ENCODE measurements at places on chromosomes 13 and 19.

GRCh38 chr13:23999424-23999823 is 102.1 kb upstream of the C1QTNF9B start:
- no peak for DNase-seq

GRCh38 chr19:50325310-50326100 is 3.7 kb downstream of the KCNC3 start:
- peak; percentile 30 for DNase-seq

- peak; percentile 59 for DNase-seq
Observed at GRCh38 chr13:45807520-45808099, 43.9 kb downstream of the SIAH3 start.

- DNase-seq = no peak
Observed at GRCh38 chr19:48648134-48648533, 2.1 kb upstream of the CA11 start.

DNA sequence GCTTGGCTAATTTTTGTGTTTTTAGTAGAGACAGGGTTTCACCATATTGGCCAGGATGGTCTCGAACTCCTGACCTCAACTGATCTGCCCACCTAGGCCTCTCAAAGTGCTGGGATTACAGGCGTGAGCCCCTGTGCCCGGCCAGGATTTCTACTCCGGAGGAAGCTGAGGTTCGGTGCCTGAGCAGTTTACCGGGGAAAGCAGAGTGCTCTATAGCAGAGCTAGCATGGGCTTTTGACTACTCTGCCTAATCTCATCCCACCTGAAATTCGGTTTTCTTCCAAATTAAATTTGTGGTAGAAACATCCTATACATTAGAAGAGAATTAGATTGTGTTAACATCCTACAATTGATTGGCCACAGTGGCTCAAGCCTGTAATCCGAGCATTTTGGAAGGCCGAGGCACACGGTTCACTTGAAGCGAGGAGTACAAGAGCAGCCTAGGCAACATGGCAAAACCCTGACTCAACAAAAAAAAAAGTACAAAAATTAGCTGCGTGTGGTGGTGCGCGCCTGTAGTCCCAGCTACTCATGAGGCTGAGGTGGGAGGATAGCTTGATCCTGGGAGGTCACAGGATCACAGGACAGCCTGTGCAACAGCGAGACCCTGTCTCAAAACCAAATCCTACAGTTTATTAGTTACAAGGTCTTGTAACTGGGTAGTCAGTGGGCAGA is 1.6 kb downstream of the RPL13A start:
- DNase-seq = no peak

DNA sequence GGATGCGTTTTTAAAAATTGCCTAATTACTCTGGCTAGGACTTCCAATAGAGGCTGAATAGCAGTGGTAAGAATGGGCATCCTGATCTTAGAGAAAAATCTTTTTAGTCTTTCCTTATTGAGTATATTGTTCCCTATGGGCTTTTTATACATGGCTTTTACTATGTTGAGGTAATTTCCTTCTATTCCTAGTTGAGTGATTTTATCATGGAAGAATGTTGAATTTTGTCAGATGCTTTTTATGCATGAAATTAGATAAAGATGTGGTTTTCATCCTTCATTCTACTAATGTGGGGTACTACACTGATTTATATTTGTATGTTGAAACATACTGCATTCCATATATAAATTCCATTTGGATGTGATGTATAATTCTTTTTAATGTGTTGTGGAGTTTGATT is 2673.8 kb downstream of the PCDH9 start:
- DNase-seq = peak; percentile 94

- no peak for DNase-seq
Observed at GRCh38 chr13:94188201-94188854, 291.2 kb downstream of the DCT start.

DNA sequence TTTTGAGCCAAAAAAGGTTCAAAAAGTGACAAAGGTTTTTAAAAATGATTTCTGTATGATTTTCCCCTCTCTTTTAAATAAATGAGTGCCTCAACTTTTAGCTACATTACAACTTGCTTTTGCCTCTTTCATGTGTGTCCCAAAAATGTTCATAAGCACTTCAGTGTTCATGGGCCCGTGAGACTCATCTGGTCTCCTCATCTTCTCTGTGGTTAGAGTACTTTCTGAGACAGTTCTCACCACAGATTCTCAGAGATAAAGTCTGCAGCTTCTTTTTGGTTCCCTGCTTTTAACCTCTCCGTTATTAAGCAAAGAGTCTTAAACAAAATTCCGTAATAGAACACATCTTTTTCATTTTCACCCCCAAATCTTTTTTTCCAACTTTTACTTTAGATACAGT is 156.9 kb downstream of the DLEU7 start:
- no peak for DNase-seq

GRCh38 chr13:99034333-99035085 is 56.6 kb upstream of the DOCK9 start:
- DNase-seq = no peak

DNA sequence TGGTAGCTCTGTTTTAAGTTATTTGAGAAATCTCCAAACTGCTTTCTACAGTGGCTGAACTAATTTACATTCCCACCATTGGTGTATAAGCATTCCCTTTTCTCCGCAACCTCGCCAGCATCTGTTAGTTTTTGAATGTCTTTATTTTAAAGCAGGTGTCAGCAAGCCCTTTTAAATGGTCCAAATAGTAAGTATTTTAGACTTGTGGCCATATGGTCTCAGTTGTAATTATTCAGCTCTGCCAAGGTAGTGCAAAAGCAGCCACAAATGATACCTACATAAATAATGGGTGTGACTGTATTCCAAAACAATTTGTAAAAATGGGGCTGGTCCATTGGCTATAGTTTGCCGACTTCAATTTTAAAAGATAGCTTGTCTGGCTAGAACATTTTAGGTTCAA is 58.7 kb upstream of the TMTC4 start:
- DNase-seq = no peak

DNA sequence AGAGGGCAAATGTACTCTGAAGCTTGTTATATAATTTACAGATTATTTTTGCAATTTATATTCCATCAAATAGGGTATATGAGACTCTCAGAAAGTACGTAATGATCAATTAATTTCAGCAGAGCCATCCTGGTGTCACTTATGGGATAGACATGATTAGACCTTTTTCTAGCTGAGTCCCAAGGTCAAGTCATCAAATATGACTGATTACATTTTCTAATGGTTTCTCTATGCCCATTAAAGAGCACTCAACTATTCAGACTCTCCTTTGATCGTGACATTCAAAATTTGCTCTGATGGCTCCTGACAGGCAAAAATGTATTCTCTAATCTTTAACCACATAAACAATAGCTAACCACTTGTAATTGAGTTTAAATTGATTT is 469.2 kb downstream of the COG6 start:
- DNase-seq = no peak

DNA sequence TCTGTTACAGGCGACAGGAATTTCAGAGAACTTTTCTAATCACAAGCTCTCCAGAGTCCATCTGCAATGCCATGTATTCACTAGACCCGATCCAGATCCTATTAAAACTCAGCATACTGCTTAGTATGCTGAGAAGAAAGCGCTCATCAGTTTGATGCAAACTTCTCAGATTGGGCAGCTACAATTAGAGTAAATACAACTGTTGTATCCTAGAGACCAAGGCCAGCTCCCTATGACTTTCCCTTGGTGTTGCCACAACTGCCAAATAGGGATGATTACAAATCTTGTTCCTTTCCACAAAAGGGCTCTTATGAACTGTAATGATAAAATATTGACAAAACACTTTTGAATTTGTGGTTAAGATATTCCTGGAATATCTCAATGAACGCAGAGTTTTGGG is 191.2 kb downstream of the SPRY2 start:
- no peak for DNase-seq

- no peak for DNase-seq
Observed at GRCh38 chr19:55520691-55521292, 16.1 kb downstream of the SBK2 start.

DNA sequence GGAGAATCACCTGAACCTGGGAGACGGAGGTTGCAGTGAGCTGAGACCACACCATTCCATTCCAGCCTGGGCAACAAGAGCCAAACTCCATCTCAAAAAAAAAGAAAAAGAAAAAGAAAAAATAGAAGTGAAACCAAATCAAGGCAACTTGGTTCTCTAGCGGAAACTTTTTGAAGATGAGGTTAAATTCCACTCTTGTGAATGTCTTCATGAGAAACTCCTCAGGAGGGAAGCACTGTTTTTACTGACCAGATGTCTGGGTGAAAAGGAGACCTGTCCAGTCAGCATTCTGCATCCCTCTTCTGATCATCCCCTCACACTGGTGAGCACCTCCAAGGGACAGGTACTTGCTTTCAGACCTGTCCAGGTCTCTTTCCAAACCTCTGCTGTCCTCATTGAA is 15.8 kb downstream of the BRD4 start:
- no peak for DNase-seq

DNA sequence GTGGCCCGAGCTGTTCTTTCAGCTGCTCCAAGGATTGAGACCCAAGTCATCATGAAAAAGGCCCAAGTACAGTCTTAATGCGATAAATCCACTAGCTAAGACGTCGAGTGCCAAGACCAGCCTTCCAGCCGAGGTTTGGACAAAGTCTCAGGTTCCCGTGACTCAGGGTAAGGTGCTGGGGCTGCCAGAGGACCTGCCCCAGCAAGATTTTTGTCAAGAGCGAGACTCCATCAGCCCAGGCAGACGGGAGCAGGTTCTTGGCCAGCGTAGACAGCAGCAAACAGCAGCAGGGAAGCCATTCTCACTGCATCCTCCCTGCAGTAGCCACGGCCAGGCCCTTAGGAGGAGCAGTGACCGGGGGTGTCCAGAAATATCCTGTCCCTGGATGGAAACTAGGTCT is 3.4 kb downstream of the FEM1A start:
- no peak for DNase-seq

- DNase-seq = no peak
Observed at GRCh38 chr13:21800837-21801616, 130.2 kb downstream of the FGF9 start.

DNA sequence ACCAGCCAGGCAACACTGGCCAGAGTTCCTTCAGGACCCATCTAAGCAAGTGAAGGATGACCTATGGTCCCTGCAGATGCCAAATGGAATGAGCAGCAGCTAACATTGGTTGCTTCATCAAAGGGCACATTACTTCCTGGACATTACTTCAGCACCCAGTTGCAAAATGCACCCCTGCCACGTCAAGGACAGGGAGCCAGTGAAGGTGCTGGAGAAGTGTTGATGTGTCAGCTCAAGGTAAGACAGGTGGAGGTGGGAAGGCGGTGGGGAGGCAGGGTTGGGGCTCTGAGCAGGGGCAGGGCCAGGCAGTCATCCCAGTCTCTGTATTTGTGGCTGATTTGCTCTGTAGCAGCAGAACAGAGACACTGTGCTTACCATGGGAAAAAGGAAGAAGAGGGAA is 14.6 kb downstream of the CSNK1A1L start:
- DNase-seq = no peak

- DNase-seq = no peak
Observed at GRCh38 chr13:40375489-40376171, 290.8 kb downstream of the FOXO1 start.

DNA sequence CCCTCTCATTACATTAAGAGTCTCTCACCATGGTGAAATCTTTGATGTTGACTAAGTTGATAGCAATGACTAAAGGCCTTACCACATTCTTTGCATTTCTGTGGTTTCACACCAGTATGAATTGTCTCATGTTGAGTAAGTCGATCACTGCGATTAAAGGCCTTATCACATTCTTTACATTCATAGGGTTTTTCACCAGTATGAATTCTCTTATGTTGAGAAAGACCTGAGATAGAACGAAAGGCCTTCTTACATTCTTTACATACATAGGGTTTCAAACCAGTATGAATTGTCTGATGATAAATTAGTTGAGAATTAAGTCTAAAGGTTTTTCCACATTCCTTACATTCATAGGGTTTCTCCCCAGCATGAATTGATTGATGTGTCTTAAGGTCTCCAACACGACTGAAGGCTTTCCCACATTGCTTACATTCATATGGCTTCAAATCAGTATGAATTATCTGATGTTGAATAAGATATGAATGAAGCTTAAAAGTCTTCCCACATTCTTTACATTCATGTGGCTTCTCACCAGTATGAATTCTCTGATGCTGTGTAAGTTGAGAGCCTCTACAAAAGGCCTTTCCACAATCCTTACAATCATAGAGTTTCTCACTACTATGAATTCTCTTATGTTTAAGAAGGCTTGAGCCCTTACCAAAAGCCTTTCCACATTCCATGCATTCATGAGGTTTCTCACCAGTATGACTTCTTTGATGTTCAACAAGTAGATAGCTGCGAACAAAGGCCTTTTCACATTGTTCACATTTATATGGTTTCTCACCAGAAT is 45.6 kb downstream of the ZNF283 start:
- DNase-seq = peak; percentile 25

DNA sequence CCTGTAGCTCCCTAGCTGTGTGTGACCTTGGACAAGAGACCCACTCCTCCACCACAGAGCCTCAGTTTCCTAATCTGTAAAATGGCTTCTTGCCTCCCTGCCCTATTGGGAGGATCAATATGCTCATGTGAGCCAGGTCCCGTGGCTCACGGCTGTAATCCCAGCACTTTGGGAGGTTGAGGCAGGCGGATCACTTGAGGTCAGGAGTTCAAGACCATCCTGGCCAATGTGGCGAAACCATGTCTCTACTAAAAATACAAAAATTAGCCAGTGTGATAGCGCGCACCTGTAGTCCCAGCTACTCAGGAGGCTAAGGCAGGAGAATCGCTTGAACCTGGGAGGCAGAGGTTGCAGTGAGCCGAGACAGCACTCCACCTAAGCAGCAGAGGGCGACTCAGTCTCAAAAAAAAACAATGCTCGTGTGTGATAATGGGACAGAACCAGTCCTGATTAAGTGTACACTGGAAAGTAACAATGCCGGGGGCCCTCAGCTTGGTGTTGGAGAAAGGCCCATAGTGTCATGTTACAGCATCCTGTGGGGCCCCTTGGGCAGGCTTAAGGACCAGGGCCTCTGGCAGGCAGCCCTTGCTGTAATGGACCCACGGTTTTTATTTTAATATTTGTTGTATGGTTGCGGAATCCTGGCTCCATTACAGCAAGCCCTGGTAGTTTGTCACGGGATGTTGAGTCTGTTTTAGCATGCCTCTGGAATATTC is 6.8 kb downstream of the RPS11 start:
- DNase-seq = peak; percentile 84

- DNase-seq = no peak
Observed at GRCh38 chr13:103731959-103732358, 665.7 kb upstream of the SLC10A2 start.

- peak; percentile 95 for DNase-seq
Observed at GRCh38 chr19:38039966-38040365, 133.0 kb downstream of the SIPA1L3 start.

DNA sequence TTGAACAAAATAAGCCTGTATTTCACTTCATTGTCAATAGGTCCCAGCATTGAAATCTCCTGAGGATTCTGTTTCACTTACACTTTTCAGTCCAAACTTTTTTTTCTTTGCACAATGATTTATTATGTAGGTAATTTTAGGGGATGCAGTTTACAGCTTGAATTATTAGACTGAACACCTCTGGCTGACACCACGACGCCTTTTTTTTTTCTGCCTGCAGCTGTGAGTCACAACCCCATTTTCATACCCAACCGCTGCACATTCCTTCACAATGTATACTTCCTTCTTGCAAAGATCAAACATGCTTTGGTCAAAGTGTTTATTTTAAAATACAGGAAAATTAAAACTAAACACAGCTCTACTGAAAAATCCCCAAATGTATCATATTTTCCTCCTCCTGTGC is 11.4 kb downstream of the ZIC2 start:
- DNase-seq = no peak
